ENCODE measurements at places on chromosomes 1 and 21.

DNA sequence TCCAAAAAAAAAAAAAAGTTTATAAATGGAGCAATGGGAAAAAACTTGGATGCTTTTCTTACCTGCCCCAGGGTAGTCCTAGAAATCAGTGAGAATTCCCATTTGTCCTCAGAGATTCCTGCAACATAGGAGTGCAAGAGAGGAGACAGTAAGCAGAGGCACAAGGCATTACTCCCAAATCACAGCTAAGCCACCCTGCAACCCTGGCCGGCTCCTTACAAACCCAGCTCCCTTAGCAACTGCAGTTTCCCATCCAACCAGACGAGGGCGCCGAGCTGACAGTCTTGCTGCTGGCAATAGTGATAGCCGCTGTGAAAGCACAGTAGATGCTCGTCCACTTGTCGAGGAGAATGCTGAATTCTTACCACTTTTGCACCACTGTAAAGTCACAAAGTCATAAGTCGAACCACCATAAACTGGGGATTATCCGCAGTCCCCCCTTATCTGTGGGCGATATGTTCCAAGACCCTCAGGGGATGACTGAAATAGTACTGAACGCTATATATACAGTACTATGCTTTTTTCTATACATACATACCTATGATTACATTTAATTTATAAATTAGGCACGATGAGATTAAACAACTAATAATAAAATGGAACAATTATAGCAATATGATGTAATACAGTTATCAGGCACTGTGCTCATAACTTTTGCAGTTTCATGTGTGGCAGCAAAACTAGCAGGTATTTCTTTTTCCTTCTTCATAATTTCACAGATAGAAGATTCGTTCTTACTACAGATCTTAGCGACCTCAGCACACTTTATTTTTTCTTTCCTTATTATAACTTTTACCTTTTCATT is 6.0 kb upstream of the PITHD1 start:
- peak; percentile 90 for DNase-seq

DNA sequence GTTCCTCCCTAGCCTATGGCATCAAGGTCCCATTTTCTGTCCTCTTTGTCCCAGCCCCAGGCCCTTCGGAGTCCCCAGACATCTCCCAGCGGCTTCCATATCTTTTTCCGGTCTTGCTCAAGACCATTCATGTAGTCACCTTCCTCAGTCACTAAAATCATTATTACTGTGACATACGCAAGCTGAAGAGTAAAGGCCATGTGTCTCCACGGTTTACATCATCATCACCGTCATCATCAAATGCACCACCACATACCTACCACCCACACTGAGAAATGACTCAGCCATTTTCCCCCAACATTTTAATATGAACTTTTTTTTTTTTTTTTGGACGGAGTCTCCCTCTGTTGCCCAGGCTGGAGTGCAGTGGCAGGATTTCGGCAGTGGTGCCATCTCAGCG is 43.4 kb downstream of the FHAD1 start:
- peak; percentile 6 for DNase-seq

DNA sequence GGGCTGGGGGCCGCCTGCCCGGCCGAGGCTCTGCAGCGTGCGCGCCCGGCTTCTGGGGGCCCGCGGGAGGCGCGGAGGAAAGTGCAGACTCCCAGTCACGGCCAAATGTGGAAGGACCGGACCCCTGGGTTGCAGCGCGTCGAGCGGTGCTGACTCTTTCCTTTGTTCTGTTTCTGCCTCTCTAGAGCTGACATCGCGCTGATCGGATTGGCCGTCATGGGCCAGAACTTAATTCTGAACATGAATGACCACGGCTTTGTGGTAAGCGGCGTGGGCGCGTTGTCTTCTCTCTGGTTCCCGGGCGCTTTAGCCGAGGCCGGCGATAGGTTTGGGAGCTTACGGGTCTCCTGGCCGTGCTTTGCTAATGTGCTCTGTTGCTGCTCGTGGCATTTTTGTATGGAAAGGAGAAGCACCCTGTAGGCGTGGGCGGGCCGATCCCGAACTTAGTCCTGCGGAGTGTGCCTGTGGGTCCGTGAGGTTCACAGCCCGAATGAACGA is 629 bp downstream of the PGD start:
- no peak for DNase-seq

DNA sequence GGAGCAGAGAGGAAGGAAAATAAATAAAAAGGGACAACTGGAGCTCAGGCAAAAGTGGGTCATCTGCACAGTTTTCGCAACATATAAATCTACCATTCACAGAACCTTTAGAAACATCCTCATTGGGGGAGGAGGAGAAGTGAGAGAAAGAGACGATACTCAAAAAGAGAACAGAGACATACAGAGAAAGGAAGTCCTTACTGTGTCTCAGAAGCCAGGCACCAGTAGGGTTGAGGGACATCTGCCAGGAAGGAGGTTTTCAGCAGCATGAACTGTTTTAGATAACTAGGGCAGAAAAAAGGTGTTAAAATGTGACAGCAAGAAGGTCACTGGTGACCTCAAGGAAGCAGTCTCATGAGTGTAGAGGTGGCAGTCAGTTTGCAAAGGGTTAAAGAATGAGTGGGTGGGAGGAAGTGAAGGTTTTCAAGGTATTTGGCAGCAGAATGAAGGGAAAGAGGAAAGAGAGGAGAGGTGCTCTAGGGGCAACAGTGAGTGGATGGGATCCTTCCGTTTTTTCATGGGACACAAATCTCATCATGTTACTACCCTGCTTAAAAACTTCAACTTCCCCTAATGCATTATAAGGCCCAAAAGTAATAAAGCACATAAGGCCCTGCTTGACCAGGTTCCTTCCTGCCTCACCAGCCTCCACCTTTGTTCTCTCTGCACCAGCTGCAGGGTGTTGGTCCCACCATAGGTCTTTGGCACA is 9.5 kb downstream of the JAK1 start:
- DNase-seq: no peak

GRCh38 chr1:19400192-19400611 is 85.1 kb downstream of the CAPZB start:
- no peak for DNase-seq

GRCh38 chr1:165562571-165562970 is 18.8 kb downstream of the LRRC52 start:
- no peak for DNase-seq

GRCh38 chr1:85629532-85629920 is 49.0 kb downstream of the CCN1 start:
- DNase-seq: no peak

DNA sequence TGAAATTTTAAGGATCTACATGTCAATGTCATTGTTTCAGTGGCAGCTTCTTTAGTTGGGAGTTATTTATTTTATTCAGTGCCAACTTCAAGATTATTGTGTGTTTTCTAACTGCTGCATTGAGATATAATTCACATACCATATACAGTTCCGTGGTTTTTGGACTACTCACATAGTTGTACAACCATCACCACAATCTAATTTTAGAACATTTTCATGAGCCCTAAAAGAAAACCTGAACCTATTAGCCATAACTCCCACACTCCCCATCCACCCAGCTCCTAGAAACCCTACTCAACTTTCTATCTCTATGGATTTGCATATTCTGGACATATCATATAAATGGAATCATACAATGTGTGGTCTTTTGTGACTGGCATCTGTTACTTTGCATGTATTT is 220.0 kb downstream of the LRRC40 start:
- no peak for DNase-seq

GRCh38 chr1:165116732-165117131 is 239.8 kb downstream of the LMX1A start:
- no peak for DNase-seq

GRCh38 chr1:52915855-52916220 is 5.7 kb downstream of the ECHDC2 start:
- DNase-seq: no peak

GRCh38 chr1:6281511-6282402 is 20.9 kb upstream of the GPR153 start:
- no peak for DNase-seq

DNA sequence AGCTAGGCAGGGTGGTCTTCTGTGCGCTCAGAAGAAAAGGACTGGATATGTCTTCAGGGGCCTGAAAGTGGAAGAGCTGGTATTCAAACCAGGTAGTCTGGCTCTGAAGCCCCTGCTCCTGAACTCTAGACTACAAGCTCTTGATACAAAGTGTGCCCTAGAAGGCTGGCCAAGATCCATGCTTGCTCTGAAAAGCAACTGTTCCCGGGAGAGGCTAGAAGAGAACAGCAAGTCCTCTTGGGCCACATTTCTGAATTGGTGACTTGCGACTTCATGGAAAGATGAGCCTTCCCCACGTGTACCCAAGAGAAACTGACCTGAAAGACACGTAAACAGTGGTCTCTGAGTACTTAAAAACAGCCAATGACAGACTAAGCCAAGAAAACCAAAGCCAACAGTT is 123.3 kb upstream of the GRIK3 start:
- no peak for DNase-seq

DNA sequence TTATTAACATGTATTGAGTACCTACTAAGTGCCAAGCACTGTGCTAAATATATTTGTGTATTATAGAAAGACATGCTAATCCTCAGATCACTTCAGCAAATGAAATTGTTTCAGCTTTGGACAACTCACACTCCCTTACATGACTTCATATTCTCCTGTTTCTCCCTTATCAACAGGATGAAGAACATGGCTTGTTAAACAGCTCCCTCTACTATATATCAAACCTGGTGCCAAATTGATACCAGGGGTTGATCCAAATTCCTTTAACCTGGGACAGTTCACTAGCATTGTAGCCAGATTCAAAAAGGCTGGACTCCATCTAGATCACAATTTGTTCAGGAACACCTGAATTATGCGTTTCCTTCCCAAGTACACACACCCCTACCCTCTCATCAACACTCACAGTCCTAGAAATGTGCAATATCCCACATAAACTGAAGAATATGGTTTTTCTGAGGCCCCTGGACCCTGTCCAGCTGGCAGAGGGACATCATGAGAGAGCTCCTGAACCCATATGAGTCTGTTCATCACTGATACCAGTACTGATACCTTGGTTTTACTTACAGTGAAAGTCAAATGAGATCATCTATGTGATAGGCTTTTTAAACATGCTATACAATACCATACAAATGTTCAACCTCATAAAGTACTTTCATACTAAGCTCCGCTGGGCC is 47.0 kb upstream of the PALMD start:
- no peak for DNase-seq

- DNase-seq: no peak
These were observed 4.6 kb downstream of the SNX27 start for GRCh38 chr1:151616505-151616849.

DNA sequence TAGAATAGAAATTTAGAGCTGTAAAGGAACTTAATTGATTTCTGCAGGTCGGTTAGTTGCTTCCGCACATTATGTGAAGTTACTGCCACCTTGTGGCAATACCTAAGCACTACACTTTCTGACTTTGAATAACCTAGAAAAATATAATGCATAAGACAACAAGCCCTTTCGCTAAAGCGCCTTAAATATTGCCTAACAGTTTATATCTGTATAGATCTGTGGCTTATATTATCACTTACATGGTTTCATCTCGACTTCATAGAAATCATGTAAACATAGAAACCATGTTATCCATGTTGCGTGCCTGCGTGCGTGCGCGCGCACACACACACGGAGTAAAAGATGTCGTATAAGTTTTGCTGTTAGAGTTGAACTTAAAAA is 10.9 kb upstream of the IFI16 start:
- DNase-seq: peak; percentile 40

DNA sequence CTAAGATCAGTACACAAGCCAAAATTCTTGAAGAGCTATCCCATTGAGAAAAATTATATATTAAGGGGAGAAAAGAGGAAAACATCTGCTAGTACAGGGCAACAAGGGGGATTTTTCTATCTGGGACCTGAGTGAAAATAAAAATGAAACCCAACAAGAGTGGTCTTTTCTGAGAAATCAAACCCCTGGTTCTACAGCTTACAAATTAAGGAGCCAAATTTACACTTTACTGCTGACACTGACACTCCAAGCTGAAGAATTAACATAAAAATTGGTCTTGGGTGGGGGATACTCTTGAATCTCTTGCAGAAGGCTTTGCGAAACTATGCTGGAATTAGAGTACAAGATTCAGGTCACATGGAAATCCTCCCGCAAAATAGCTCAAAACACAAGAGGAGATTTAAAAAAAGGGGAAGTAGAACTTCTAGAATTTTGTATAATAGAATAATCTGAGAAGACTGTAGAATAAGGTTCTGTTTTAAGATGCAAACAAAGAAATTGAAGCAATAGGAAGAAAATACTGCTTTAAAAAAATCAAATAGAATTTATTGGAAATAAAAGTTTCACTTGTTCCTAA is 32.1 kb upstream of the HSPA13 start:
- no peak for DNase-seq

GRCh38 chr1:160748878-160749269 is 9.8 kb downstream of the SLAMF7 start:
- DNase-seq: no peak

DNA sequence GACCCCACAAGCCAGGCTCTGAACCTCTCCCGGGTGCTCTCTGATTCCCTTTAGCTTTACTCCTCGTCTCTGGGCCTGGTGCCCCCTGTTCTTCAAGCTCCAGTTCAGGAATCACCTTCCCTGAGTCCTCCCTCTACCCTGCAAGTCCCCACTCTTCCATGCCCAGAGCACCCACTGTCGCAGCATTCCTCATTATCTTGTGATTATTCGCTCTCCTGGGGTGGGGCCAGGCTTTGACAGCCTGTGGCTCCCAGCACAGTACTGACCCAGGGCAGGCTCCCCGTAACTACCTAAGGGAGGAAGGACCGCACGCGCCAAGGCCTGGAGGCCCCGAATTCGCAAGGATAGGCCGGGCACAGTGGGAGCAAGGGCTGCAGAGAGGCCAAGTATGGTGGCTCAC is 734 bp upstream of the C1orf210 start:
- no peak for DNase-seq

GRCh38 chr1:95752515-95753381 is 518.7 kb downstream of the RWDD3 start:
- no peak for DNase-seq

GRCh38 chr1:147781056-147781471 is 20.7 kb upstream of the GJA5 start:
- DNase-seq: no peak

- DNase-seq: peak; percentile 83
These were observed 552 bp upstream of the GPR157 start for GRCh38 chr1:9129266-9130041.

DNA sequence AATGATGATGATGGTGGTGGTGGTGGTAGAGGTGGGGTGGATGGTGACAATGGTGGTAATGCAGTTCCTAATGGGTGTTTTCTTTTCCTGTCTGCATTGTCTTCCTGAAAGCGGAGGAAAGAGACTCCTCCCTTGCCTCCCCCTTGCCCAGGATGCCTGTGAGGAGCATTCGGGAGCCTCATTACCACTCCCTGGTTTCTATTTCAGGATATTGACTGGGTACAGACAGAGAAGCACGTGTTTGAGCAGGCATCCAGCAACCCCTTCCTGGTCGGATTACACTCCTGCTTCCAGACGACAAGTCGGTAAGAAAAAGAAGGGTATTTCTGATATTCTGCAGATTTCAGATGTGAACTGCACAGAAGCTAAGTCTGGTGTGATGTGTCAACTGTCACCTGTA is 38.8 kb downstream of the FAAP20 start:
- DNase-seq: no peak

DNA sequence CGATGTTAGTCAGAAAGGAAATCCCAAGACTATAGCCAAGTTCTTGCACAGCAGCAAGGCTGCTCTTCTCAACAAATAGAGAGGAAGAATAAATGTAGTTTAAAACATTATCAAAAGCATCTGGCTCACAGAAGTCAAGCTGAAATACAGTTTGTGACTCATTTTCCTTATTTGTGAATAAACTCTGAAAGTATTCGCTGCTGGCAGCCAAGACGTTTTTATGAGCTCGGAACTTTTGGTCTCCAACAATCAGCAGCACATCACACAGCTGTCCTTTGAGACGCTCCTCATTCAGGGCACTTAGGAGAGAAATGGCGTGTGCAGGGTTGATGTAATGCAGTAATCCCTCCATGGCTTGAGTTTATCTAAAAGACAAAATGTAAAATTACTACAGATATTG is 16.4 kb downstream of the ZBTB21 start:
- no peak for DNase-seq
